ENCODE measurements at places on chromosomes 6 and 20. TPM values are rescaled to one million over a fixed set of nuclear protein-coding genes. Genes with fewer than 3 reads are reported as not detected.

- peak overlapping the region; percentile 96 for H3K27ac ChIP-seq
- H3K27me3 ChIP-seq: no peaks in the 10 kb centered on the region
- H3K4me1 ChIP-seq: peaks cover 45% of the 10 kb centered on the region
- H3K4me3 ChIP-seq: peak overlapping the region; percentile 14
- peak; percentile 82 for DNase-seq
These were observed 3.3 kb downstream of the VEGFA start for GRCh38 chr6:43773050-43773979.

The OLIG3 gene
- total RNA-seq: not detected

DNA sequence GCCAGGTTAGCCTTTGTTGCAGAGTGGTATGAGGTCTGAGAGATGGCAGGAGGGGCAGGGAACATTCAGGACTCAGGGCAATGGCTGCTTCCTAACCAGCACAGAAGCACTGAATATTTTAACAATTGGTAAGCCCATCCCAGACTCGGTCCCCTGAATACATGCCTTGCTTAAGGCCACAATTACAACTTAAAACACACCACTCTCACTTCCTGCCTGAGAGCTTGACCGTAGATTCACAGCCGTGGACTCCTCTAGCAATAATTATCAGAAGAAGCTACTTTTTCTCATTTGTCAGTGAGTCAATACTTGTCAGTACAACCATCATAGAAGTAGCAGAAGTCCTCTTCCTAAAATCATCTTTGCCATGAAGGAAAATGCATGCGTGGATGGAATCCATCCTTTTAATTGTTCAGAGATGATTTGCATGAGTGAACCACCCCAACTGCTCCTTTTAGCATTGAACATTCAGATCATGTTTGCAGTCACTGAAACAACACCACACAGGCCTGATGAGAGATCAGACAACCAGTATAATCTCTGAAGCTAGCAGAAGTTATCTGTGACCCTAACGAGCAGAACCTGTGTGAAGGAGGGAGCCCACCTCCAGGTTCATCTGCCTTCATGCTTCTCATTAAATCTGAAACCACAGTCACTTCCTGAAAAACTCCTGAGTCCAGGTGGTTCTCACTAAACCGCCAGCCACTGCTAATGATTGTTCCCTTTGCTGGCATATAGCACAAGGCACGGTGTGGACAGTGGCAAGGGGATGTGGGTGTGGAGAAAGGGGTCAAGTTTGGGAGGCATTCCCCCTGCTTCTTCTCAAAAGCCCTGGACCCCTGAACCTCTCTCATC lies 333.9 kb upstream of the CNR1 start:
- DNase-seq: no peak
- H3K4me3 ChIP-seq: no peak overlapping the region
- no peaks in the 10 kb centered on the region for H3K27me3 ChIP-seq
- H3K36me3 ChIP-seq: no peaks in the 10 kb centered on the region

The C6orf141 gene
- total RNA-seq: 15.0 TPM

DNA sequence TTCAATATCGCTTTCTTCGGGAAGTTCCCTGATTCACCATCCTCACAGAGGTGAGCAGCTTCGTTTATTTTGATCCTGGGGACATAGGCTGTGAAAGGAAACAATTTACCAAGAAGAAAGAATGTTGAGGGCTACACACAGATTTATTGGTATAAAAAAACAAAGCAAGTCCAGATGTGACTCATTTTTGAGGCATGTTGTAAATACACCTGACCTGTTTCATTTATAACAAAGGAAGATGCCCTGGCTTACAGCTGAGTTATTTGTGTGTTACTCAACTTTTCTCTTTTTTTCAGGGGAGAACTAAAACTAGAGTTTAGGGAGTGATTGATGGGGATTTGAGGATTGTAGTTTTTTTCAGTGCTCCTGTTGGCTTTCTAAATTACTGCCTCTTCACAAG lies 489.5 kb downstream of the CBLN4 start:
- H3K27ac ChIP-seq: no peak overlapping the region
- no peaks in the 10 kb centered on the region for H3K27me3 ChIP-seq
- no peaks in the 10 kb centered on the region for H3K36me3 ChIP-seq
- H3K4me3 ChIP-seq: no peak overlapping the region
- no peak for DNase-seq
- no peaks in the 10 kb centered on the region for H3K4me1 ChIP-seq

DNA sequence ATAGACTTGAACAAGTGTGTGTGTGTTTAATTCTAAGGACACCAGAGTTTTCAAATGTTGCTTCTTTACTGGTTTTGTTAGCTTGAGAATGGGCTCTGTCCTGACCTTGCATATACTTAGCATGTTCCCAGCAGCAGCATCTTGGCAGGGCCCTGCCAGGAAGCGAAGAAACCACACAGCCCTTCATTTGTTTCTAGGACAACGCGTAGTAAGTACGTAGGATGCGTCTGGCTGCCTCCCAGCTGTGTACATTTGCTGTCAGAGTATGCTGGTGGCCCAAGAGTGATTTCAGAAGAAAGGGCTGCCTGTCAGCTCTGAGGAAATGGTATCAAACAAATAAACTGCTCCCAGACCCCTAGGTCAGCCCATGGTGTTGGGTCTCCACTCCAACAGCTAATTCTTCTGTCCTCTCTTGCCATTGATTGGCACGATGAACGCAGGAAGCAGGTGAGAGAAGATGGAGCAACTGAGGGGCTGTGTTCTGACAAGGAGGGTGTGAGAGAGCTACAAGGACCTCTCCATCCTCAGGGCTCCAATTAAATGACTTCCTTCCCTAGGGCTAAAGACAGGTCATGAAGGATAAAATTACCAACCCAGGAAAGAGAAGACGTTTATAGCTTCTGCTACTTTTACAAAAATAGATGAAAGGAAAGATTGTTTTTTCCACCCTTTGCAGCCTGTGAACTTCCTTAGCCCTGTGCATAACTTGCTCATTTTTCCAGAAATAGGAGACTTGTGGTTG lies 55.9 kb upstream of the HDDC2 start:
- peak; percentile 39 for DNase-seq
- H3K27me3 ChIP-seq: peaks cover 12% of the 10 kb centered on the region
- H3K27ac ChIP-seq: no peak overlapping the region
- H3K4me3 ChIP-seq: no peak overlapping the region

DNA sequence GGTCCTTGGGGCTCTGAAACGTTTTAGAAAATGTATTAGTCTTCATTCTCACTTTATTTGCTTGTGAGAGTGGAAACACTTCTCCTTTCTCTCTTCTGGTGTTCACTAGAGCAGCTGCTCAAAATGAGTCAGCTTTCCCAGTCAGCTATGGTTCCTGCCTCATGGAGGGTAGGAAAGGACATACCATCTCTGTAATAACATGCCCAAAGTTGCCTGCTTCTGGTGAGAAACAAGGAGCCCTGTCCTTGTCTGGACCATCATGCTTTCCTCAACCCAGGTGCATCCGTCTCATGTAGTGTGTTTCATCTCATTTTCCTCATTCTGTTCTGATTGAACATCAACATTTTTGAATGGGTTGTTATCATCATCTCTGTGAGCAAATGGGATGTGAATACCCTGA lies 17.1 kb upstream of the TINAG start:
- H3K27me3 ChIP-seq: no peaks in the 10 kb centered on the region
- no peak for DNase-seq
- no peaks in the 10 kb centered on the region for H3K4me1 ChIP-seq
